ENCODE measurements at places on chromosomes 5 and 9. TPM values are rescaled to one million over a fixed set of nuclear protein-coding genes. Genes with fewer than 3 reads are reported as not detected.

The SH2D3C gene
- 25.1 TPM for polyA plus RNA-seq

The TLX3 gene
- not detected for polyA plus RNA-seq

The BAAT gene
- 0.70 TPM for polyA plus RNA-seq

The NTRK2 gene
- 1.6 TPM for polyA plus RNA-seq

The NRG2 gene
- polyA plus RNA-seq, result 7.6 TPM

The TUSC1 gene
- polyA plus RNA-seq, result 15.1 TPM

The ORM2 gene
- polyA plus RNA-seq, result 0.71 TPM

The PCDHAC1 gene
- polyA plus RNA-seq, result 0.34 TPM

The OR1J2 gene
- not detected for polyA plus RNA-seq

The FAXDC2 gene
- polyA plus RNA-seq, result 55.3 TPM

The CNTFR gene
- 35.6 TPM for polyA plus RNA-seq

The SHISAL2B gene
- polyA plus RNA-seq, result 8.3 TPM

The SLC25A2 gene
- polyA plus RNA-seq, result 0.14 TPM

The PCDHB3 gene
- polyA plus RNA-seq, result 4.1 TPM

The CCDC180 gene
- 25.0 TPM for polyA plus RNA-seq

The OTP gene
- not detected for polyA plus RNA-seq

The ROPN1L gene
- 2.0 TPM for polyA plus RNA-seq

The LRRC19 gene
- 0.72 TPM for polyA plus RNA-seq

The MEIKIN gene
- polyA plus RNA-seq, result not detected

The HMCN2 gene
- polyA plus RNA-seq, result 2.5 TPM

The PLAC8L1 gene
- polyA plus RNA-seq, result 1.4 TPM

The ACSL6 gene
- 0.45 TPM for polyA plus RNA-seq

The CXCL14 gene
- 72.6 TPM for polyA plus RNA-seq

The MLANA gene
- polyA plus RNA-seq, result 1.1 TPM

The WNK2 gene
- polyA plus RNA-seq, result 8.6 TPM

The PTGER4 gene
- polyA plus RNA-seq, result 3.7 TPM

Data from left lung (tissue), 14 donors.